Testis (tissue), 5 donors: ENCODE measurements at places on chromosomes 6 and 20.
A peak's percentile ranks its signal among the peaks of the same experiment; 100 is the strongest.

DNA sequence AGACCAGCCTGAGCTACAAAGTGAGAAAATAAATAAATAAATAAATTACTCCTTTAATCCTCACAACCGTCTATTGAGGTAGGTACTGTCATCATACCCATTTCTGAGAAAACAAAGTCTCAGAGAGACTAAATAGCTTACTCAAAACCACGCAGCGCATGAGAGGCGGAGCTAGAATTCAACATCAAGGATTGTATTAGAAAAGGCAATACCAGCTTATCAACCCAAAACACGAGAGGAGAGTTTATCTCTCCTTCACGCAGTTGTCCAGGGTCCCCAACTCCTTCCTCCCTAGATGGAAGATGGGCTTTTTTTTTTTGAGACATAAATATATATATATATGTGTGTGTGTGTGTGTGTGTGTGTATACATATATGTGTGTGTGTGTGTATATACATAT lies 12.2 kb downstream of the HNF4A start:
- H3K4me3 ChIP-seq = no peak overlapping the region
- DNase-seq = no peak
- H3K27me3 ChIP-seq = no peaks in the 10 kb centered on the region
- no peaks in the 10 kb centered on the region for H3K36me3 ChIP-seq
- H3K27ac ChIP-seq = no peak overlapping the region
- H3K4me1 ChIP-seq = no peaks in the 10 kb centered on the region

DNA sequence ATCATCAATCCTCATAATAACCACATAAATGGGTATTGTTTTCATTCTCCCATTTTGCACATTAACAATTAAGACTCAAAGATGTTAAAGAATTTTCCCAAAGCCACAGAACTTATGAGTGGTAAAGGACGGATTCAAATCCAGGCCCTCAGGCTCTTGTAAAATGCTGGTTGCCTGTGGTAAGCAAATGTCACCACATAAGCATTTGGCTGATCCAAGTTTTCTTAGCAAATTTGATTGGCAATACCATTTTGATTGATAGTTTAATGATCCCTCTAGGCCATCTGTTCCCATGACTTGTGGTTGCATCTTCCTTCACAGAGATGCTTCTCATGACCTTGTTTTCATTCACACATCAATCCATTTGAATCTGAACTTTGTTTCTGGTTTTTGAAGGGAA lies 252.0 kb upstream of the RIN2 start:
- H3K27me3 ChIP-seq = no peaks in the 10 kb centered on the region
- H3K4me3 ChIP-seq = no peak overlapping the region
- no peaks in the 10 kb centered on the region for H3K36me3 ChIP-seq
- H3K27ac ChIP-seq = no peak overlapping the region
- DNase-seq = no peak

DNA sequence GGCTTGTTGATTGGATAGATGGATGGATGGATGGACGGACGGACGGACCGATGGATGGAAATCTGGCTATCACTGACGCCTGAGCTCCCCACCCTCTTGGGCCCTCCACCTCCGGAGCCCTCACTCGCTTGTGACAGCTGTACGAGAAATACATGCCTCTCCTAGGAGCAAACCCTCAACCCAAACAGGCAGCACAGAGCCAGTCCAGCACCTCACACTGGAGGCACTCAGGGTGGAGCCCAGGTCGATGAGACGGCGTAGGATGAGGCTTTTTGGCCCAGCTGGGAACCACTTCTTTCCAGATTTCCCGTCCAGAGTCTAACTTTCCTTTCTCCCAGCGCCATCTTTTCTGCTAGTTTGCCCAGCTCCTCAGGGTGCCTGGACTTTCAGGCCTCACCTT lies 2.7 kb upstream of the LY6G5C start:
- no peaks in the 10 kb centered on the region for H3K27me3 ChIP-seq
- H3K4me1 ChIP-seq = peaks cover 12% of the 10 kb centered on the region
- peak overlapping the region; percentile 51 for H3K4me3 ChIP-seq

- H3K36me3 ChIP-seq = no peaks in the 10 kb centered on the region
- H3K4me1 ChIP-seq = peaks cover 25% of the 10 kb centered on the region
- H3K4me3 ChIP-seq = no peak overlapping the region
- no peak for DNase-seq
- no peaks in the 10 kb centered on the region for H3K27me3 ChIP-seq
These were observed 36.5 kb downstream of the TRAM2 start for GRCh38 chr6:52540286-52540902.

GRCh38 chr6:12974551-12974950 lies 258.0 kb downstream of the PHACTR1 start:
- no peaks in the 10 kb centered on the region for H3K27me3 ChIP-seq
- DNase-seq = no peak
- H3K4me1 ChIP-seq = no peaks in the 10 kb centered on the region
- no peak overlapping the region for H3K27ac ChIP-seq
- H3K4me3 ChIP-seq = no peak overlapping the region
- H3K36me3 ChIP-seq = no peaks in the 10 kb centered on the region

DNA sequence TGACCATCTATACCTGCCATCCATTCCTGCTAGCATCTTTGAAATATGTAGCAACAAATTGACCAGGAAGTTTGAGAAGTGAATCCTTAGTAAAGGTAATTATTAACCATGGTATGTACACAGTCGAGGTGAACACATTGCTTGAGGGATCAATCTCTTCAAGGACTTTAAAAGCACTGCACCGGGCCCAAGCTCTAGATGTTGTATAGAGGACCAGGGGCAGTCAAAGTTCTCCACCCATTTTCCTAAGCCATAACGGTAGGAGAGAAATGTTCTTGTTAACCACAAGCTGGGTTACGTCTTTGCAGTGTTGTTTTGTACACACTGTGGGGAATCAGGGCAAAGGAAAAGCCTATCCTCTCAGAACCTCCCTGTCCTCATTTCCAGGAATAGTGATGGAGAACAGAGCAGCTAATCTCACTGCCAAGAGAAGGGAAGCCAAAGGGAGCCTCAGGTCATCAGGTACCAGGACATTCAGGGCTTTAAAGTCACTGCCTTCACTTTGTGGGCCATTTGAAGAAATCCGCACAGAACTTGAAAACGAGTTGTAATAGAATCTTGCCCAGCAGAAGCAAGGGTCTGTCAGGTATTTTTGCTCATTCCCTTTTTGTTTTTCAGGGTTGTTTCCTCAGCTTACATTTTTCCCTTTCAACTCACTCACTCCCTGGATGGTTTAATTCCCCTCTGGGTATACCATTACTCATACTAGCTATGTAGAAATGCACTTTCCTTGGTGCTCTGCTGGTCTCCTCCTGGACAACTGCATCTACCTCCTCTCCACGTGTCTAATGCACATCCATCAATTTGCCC lies 5.3 kb upstream of the PM20D2 start:
- DNase-seq = no peak
- no peaks in the 10 kb centered on the region for H3K27me3 ChIP-seq
- H3K27ac ChIP-seq = no peak overlapping the region
- no peak overlapping the region for H3K4me3 ChIP-seq
- H3K36me3 ChIP-seq = no peaks in the 10 kb centered on the region

DNA sequence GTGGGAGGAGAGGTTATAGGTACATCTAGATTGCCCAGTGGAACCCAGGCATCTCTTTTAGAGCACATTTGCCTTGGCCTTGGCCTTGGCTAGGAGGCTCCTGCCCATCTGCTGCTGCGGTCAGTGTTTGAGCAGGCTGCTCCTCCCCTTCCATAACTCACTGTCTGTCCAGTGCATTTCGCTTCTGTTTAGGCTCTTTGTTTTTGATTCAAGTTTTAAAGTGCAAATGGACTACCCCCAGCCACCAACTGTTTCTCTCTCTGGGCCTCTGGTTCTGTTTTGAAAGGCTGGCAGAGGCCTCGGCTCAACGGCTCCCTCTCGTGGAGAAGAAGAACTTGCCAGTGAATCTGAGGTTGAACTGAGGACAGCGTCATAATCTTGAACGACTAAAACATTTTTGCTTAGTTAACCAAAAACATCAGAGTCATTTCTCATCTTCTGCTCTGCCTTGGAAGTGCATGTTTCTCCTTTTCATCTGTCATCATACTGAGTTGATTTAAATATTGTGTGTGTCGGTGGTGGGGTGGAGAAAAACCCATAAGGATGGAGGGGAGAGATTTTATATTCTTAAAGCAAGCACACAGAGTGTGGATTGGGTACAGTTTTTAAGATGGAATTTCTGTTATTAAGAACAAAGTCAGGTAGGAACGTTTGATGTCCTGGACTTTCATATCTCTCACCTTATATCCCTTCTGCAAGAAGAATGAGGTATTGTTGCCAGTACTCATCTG lies 171.4 kb downstream of the DTNBP1 start:
- H3K4me1 ChIP-seq = peaks cover 20% of the 10 kb centered on the region
- no peak overlapping the region for H3K4me3 ChIP-seq
- peak overlapping the region; percentile 25 for H3K27ac ChIP-seq
- DNase-seq = peak; percentile 87
